ENCODE measurements at places on chromosomes 3 and 15. TPM values are rescaled to one million over a fixed set of nuclear protein-coding genes. Genes with fewer than 3 reads are reported as not detected.

- H3K27ac ChIP-seq: no peak overlapping the region
- H3K4me1 ChIP-seq: peaks cover 8% of the 10 kb centered on the region
- H3K36me3 ChIP-seq: peaks cover 4% of the 10 kb centered on the region
- H3K27me3 ChIP-seq: no peaks in the 10 kb centered on the region
- no peak overlapping the region for H3K4me3 ChIP-seq
- no peak for DNase-seq
These were observed 6.7 kb downstream of the VPS13C start for GRCh38 chr15:62053439-62054085.

DNA sequence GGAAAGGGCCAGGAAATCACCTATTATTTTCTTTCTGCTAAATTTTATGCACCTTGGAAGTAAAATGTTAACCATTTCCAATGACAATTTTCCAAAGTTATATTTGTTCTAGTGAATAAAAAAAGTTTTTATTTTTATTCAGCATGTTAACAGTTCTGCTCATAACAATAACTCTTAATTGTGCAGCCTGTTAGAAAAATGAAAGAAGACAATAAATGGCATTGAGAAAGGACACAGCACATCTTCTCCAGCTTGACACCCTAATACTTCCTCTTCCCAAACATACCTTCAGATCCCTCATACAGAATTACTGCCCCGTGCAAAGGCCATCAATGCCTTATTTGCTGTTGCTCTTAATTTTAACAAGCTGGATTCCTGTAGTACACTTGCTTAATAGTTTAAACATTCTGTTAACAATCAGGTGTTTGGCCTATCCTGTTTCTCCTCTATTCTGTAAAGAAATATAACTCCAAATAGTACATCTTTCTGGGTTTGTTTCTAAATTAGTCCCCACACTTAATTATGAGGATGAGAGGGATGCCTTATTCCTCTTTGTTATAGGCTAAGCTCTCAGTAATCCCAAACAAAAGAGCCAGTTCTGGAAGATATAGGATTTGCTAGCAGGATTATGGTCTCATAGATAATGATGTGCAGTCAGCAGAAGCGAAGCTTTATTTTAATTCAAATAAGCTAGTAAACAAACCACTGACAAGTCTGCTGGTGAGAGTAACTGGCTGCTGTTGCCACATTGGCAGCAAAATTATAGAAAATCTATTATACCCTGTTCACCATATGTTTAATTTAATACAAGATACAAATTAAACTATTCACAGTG is 19.2 kb upstream of the SOX2 start:
- DNase-seq: no peak
- no peaks in the 10 kb centered on the region for H3K36me3 ChIP-seq
- no peak overlapping the region for H3K4me3 ChIP-seq
- H3K4me1 ChIP-seq: no peaks in the 10 kb centered on the region
- no peak overlapping the region for H3K27ac ChIP-seq

DNA sequence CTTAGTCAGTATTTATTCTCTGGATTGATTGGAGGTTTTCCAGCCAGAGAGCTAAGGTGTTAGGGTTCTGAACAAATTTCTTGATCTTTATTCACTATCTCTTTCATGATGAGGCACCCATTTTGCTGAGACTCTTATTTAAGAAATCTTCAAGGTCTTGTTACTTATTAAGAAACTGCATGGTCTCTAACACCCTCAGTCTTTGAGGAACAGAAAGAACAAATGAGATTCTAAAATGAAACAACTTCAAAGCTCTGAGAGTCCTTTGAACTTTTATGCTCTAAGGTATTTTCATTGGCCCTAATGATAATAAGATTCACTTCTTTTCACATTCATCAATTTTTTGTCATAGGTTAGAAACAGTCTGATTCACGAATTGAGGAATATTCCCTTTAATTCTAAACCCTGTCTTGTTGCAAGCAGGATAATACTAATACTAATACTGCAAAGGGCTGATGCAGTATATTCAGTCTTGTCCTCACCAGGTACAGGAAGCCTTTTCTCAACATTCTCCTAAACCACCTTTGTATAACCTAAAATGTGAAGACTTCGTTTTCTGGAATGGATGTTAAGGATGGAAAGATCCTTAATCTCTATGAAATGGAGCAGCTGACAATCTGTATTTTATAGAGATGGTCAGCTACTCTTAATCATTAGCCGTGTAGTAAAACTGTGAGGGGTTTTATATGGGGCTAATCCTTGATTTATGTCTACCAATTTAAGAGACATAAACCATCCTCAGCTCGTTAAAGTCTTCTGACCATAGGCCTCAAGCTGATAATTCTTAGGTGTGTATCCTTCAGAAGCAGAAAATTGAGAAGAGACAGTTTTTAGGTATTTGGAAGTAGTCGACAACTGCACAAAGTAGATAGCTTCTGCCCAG is 198.3 kb downstream of the OTOL1 start:
- no peak overlapping the region for H3K27ac ChIP-seq
- no peak overlapping the region for H3K4me3 ChIP-seq
- no peak for DNase-seq
- H3K27me3 ChIP-seq: no peaks in the 10 kb centered on the region
- no peaks in the 10 kb centered on the region for H3K4me1 ChIP-seq

- no peaks in the 10 kb centered on the region for H3K36me3 ChIP-seq
- H3K4me1 ChIP-seq: peaks cover 4% of the 10 kb centered on the region
- no peak overlapping the region for H3K4me3 ChIP-seq
- peak overlapping the region; percentile 54 for H3K27ac ChIP-seq
- no peaks in the 10 kb centered on the region for H3K27me3 ChIP-seq
These were observed 252.5 kb upstream of the TGFBR2 start for GRCh38 chr3:30353711-30354467.

DNA sequence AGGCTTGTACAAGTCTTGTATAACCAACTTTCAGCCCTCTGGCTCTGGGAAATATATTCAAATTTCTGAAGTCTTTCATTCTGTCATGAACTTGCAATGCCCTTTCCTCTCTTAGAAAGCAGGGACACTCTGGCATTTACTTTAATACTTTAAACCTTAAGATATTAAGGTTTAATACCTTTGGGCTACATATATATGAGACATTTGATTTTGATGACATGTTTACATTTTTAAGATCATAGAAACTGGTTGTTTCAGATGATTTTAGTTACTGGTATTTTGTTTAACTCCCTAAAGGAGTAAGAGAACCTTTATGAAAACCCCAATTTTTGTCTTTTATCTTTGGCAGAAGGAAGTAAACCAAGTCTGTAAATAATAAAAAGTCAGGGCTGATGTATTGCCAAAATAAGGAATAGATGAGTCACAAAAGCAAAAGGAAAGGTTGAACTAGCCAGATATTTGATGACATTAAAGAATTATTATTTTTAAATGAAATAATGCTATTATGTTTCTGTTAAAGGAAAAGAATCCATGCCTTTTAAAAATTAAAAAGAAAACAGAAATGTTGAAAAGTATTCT is 579.0 kb upstream of the CBLB start:
- H3K4me1 ChIP-seq: no peaks in the 10 kb centered on the region
- no peaks in the 10 kb centered on the region for H3K27me3 ChIP-seq
- H3K27ac ChIP-seq: no peak overlapping the region
- no peak for DNase-seq
- no peaks in the 10 kb centered on the region for H3K36me3 ChIP-seq

GRCh38 chr15:93179072-93179471 is 90.1 kb upstream of the RGMA start:
- no peaks in the 10 kb centered on the region for H3K36me3 ChIP-seq
- no peak overlapping the region for H3K4me3 ChIP-seq

- no peaks in the 10 kb centered on the region for H3K4me1 ChIP-seq
- H3K4me3 ChIP-seq: no peak overlapping the region
- DNase-seq: no peak
- no peak overlapping the region for H3K27ac ChIP-seq
- no peaks in the 10 kb centered on the region for H3K27me3 ChIP-seq
These were observed 169.4 kb downstream of the SHQ1 start for GRCh38 chr3:72678867-72679266.

DNA sequence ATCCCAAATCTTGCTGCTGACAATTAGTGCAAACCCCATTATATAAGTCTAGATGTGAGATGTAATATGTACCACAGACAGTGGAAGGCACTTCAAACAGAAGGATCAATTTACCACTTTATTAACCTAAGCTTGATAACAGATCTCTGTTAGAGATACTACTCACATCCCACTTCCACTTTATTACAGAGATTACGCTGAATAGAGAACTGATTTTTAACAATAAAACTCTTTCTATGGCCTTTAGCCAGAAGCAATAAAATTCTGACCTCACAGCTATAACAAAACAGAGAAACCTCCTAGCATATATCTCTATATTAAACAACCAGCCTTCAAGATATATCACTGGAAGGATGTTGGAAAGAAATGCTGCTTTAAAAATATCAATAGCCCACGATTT is 517.7 kb downstream of the MAGI1 start:
- H3K36me3 ChIP-seq: no peaks in the 10 kb centered on the region
- no peak overlapping the region for H3K27ac ChIP-seq
- H3K27me3 ChIP-seq: no peaks in the 10 kb centered on the region
- no peaks in the 10 kb centered on the region for H3K4me1 ChIP-seq
- no peak for DNase-seq

DNA sequence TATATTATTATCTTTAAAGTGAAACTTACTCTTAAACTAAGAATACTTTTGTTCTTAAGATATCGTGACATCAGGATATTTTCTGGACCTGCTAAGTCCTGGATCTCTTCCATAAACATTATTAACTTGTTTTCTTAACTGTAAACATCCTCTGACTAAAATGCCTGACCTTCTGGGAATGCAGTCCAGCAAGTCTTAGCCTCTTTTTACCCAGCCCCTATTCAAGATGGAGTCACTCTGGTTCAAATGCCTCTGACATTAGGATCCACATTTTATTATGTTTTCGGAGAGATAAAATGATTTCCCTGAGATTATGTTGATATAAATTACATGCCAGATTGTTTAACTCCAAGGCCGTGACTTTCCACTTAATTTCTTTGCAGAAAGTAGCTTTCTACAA is 37.6 kb downstream of the OSTN start:
- H3K27me3 ChIP-seq: no peaks in the 10 kb centered on the region
- DNase-seq: no peak
- no peak overlapping the region for H3K4me3 ChIP-seq
- peaks cover 18% of the 10 kb centered on the region for H3K4me1 ChIP-seq
- no peaks in the 10 kb centered on the region for H3K36me3 ChIP-seq

- H3K27ac ChIP-seq: no peak overlapping the region
- H3K27me3 ChIP-seq: no peaks in the 10 kb centered on the region
- no peaks in the 10 kb centered on the region for H3K36me3 ChIP-seq
- H3K4me3 ChIP-seq: no peak overlapping the region
- H3K4me1 ChIP-seq: no peaks in the 10 kb centered on the region
- no peak for DNase-seq
These were observed 121.2 kb upstream of the NAALADL2 start for GRCh38 chr3:174737966-174738365.

DNA sequence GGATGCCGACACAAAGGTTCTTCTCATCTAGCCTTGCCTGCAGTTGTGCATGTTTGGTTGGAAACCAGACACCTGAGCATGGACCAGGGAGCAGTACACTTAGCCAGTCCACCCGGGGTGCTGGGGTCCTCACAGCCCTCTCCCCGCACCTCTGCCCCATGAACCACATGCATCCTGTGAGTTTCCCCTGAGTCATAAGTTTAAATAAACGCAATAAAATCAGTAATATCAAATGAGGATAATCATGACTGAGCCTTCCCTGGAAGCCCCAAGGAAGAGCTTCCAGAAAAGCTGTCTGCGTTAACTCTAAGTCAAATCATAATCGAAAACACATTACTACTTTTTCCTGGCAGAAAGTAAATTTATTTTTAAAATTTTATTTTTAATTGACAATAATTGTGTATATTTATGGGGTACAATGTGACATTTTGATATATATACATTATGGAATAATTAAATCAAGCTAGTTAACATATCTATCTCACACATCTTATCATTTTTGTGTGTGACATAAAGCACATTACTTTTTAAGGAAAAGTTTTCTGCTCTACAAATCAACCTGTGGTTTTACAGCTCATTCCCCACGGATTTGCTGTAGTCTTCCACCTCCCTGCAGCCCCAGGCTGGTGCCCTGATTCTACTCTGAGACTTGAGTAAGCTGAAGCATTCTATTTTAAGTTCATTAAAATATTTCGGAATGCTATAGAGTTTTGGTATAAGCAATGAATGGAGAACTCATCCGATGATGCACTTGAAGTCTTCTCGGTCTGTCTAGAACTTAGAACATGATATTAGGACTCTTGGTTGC is 166.0 kb upstream of the EIF1B start:
- H3K4me3 ChIP-seq: no peak overlapping the region
- no peaks in the 10 kb centered on the region for H3K27me3 ChIP-seq
- no peak for DNase-seq

BDH1 gene
- 4.8 TPM for total RNA-seq

KBTBD8 gene
- 0.98 TPM for total RNA-seq

AQR gene
- 41.4 TPM for total RNA-seq

GHSR gene
- total RNA-seq: not detected

ZNF710 gene
- 15.8 TPM for total RNA-seq

Measured in Panc1 (cell line).